ENCODE measurements at places on chromosomes 1 and 21. TPM values are rescaled to one million over a fixed set of nuclear protein-coding genes. Genes with fewer than 3 reads are reported as not detected.

GRCh38 chr1:21707086-21707840 lies 38.1 kb upstream of the RAP1GAP start:
- no peak overlapping the region for H3K4me3 ChIP-seq
- peaks cover 25% of the 10 kb centered on the region for H3K36me3 ChIP-seq
- DNase-seq = no peak
- H3K27ac ChIP-seq = no peak overlapping the region
- no peaks in the 10 kb centered on the region for H3K27me3 ChIP-seq

- DNase-seq = no peak
- no peak overlapping the region for H3K4me3 ChIP-seq
- no peaks in the 10 kb centered on the region for H3K36me3 ChIP-seq
- H3K4me1 ChIP-seq = peaks cover 16% of the 10 kb centered on the region
- H3K27me3 ChIP-seq = no peaks in the 10 kb centered on the region
- H3K27ac ChIP-seq = peak overlapping the region; percentile 46
Measured at GRCh38 chr1:208131621-208132286, 112.4 kb downstream of the PLXNA2 start.

DNA sequence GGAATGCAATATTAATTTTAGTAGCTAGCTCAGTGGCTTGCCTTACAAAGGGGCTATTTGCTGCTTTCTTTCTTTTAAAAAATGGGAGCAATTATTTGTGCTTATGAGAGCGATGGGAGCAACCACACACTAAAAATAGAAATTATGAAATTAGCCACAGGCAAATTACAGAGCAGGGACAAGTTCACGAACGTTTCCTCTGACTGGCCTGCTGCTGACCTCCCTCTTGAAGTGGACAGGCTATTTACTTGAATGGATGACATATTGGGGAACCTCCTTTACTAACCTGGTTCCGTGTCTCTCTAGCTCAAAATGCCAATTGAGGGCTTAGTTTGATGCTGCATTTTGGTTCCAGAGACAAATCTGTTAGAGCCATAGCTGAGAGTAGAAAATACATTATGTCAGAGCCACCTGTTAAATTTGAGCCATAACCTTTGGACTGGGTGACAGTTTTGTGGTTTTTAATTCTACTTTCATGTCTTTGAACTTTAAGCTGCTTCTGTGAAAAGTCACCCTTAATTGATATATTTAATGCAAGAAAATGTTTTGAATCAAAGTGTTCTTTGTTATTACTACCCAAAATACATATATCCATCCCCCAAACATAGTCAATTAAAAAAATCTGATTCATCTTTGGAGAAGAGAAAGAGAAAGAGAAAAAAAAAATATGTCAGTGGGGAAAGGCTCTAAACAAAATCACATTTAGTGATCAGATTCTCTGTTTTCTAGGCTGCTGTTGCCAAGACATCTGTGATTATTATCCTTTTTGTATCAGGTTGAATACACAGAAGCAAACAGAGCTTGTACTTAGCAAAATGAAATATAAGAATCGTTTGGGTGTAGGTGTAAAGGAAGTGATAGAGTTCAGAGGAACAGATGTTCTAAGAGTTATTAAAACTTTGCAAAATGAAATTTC lies 351.9 kb downstream of the ADGRL2 start:
- H3K27me3 ChIP-seq = no peaks in the 10 kb centered on the region
- DNase-seq = no peak
- no peaks in the 10 kb centered on the region for H3K36me3 ChIP-seq
- H3K4me1 ChIP-seq = no peaks in the 10 kb centered on the region
- H3K27ac ChIP-seq = no peak overlapping the region

DNA sequence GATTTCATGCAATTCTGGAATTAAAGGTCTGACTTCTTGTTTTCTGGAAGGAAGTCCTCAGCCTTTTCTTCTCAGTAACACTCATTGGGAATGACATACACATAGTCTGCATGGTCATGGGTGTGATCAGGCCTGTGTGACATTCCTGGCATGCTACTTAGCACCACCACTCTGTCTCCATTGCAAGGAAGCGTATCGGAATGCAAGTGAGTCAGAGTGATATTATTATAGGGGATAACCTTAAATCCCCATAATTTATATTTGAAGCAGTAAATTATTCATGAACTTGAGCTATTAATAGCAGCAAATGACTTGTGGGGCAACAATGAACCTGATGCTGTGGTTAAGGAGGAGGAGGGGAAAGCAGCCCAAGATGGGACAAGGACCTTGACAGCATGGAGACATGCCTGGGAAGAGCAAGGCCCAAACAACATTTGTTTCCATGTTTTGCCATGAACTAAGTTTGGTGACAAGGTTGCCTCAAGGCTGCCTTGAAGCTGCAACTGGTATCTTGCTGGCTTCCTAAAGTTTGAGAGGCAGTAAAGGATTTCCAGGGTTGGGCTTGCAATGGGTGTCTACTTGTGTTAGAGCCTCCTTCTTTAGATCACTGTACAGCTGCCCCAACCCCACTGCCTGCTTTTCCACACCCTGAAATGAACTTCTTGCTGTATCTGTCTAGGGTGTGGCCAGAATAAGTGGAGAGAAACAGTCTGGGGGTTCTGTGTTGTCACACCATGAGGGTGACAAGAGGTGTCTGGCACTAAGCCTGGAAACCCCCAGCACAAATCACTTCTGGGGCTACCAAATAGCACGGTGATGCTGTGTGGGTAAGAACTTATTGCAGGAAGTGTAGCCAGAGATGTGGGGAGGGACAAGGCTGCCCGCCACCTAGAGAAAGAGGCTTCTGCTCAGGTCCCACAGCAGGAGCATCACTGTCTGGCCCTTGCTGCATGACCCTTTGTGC lies 4.6 kb downstream of the MAB21L3 start:
- peak overlapping the region; percentile 62 for H3K27ac ChIP-seq
- peaks cover 50% of the 10 kb centered on the region for H3K4me1 ChIP-seq
- H3K27me3 ChIP-seq = no peaks in the 10 kb centered on the region
- peak; percentile 94 for DNase-seq

DNA sequence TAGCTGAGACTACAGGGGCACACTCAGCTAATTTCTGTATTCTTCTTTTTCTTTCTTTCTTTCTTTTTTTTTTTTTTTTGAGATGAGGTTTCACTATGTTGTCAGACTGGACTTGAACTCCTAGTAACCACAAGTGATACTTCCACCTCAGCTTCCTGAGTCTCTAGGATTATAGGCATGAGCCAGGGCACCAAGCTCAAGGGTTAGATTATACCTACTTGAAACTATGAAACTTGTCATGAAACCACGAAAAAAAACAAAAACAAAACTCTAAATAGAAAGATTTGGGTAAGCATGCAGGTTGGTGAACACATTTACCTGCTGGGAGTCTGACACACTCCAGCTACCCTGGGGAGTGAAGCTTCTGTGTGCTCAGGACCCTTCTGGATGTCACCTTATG lies 2250.4 kb downstream of the MRPL39 start:
- no peak for DNase-seq
- no peak overlapping the region for H3K27ac ChIP-seq
- no peak overlapping the region for H3K4me3 ChIP-seq

GRCh38 chr21:36425286-36425685 lies 40.1 kb downstream of the CHAF1B start:
- no peaks in the 10 kb centered on the region for H3K36me3 ChIP-seq
- H3K4me3 ChIP-seq = no peak overlapping the region
- no peak for DNase-seq
- H3K27ac ChIP-seq = no peak overlapping the region
- peaks cover 12% of the 10 kb centered on the region for H3K4me1 ChIP-seq
- no peaks in the 10 kb centered on the region for H3K27me3 ChIP-seq

DNA sequence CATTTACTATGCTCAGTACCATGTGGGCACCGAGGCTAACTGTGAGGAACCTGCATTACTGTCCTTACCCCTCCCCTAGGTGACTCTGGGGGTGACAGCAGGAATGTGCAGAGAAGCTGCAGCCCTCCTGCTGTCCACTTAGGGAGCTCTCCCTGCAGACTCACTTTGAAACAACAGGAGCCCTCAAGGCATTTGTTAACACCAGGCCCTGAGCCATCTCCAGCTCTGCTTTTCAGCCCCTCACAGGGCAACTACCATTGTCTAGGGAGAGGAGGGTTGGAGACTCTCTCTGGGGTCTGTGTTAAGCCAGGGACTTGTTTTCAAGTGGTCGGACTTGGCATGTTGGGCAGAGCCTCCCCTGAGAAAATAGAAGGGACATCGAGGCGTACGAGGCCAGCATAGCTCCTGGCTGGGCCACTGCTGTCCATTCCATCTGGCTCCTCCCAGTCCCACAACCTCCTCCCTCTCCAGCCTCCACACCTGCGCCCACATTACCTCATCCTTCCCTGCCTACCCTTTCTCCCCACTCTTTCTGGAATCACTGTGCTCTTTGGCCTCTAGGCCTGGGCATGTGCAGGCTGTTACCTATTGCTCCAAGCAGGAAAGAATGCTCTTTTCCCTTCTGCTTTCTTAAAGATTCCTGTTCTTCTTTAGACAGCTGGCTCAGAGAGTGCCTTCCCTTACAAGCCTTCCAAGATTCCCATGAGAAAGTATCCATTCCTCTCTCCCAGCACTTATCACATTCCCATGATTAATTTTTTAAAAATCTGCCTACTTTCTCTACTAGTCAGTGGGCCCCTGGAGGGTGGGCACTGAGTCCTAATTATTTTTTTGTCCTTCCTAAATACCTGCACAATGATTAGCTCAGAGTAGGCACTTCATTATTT lies 102.7 kb upstream of the GCLM start:
- no peaks in the 10 kb centered on the region for H3K36me3 ChIP-seq
- H3K4me1 ChIP-seq = no peaks in the 10 kb centered on the region
- no peaks in the 10 kb centered on the region for H3K27me3 ChIP-seq

DNA sequence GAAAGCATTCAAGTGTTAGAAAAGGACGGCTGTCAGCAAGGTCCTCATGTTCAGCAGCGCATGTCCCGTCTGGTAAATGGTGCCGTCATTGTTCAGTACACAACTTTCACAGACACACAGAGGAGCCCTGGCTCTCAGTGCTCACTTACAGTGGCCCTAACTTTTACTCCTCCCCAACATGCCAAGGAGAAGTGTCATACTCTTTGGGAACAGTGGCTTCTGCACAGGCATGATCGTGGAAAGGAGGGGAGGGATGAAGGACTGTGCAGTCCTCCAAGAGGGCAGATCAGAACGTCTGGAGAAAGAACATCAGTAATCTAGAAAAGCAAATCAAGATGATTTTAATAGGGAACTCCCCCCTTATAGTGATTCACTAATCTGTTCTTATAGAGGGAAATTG lies 3.8 kb upstream of the GRHL3 start:
- DNase-seq = no peak
- H3K4me3 ChIP-seq = no peak overlapping the region
- no peaks in the 10 kb centered on the region for H3K27me3 ChIP-seq
- H3K36me3 ChIP-seq = no peaks in the 10 kb centered on the region
- peaks cover 40% of the 10 kb centered on the region for H3K4me1 ChIP-seq
- H3K27ac ChIP-seq = no peak overlapping the region

GRCh38 chr1:199123615-199124014 lies 484.8 kb downstream of the PTPRC start:
- DNase-seq = peak; percentile 3
- no peaks in the 10 kb centered on the region for H3K27me3 ChIP-seq
- no peaks in the 10 kb centered on the region for H3K36me3 ChIP-seq
- H3K4me3 ChIP-seq = no peak overlapping the region
- H3K4me1 ChIP-seq = peaks cover 27% of the 10 kb centered on the region
- H3K27ac ChIP-seq = peak overlapping the region; percentile 86

GRCh38 chr1:212247179-212247721 lies 38.0 kb upstream of the PPP2R5A start:
- DNase-seq = no peak
- no peak overlapping the region for H3K27ac ChIP-seq
- no peaks in the 10 kb centered on the region for H3K27me3 ChIP-seq
- H3K4me3 ChIP-seq = no peak overlapping the region
- no peaks in the 10 kb centered on the region for H3K36me3 ChIP-seq

DNA sequence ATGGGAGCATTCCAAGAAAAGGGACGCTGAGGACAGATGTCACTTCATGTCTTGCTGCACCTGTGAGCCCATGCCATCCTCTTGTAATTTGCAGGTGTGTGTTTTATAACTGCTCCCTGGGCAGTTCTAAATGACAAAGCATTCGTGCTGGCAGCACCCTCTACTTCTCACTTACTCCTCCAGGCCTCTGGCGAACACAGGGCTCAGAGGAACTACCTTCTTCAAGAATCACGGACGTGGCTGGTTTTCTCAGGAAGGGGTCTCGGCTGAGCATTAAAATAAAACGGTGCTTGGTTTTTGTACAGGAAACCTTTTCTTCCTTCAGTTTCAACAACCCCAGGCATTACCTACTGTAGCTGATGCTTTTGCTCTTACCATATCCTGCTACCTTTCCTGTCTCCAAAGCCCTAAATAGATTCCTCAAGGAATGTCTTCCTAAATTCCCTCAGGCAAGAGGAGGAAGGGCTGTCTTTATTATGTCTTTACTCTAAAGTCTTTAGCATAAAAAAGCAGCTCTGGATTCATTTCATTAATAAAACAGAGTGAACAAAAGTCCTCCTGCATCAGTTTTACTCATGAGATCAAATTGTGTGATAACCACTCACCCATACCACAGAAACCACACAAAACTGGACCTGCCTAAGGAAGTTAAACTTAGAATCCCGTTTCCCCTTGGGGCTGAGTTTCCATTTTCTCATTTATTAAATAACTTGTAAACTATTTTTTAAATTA lies 79.0 kb upstream of the MAP10 start:
- peak; percentile 95 for DNase-seq
- peak overlapping the region; percentile 19 for H3K4me3 ChIP-seq
- H3K27ac ChIP-seq = peak overlapping the region; percentile 79
- H3K4me1 ChIP-seq = peaks cover 25% of the 10 kb centered on the region

DNA sequence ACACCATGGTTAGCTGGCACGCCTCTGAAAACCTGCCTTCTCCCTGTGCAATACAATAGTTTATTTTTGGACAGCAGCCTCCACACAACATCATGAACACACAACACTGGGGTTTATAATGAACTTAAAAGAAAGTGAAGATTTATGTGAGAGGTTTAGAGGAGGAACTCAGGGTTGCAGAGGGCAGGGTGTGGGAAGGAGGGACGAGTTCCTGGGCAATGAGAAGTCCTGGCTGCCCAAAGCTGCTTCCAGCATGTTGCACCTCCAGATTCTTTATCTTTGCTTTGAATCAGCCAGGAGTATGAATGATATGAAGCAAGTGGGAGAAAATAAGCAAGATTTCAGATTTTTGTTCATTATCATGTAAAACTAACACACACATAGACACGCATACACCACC lies 11.3 kb upstream of the LRRC8D start:
- no peak overlapping the region for H3K4me3 ChIP-seq
- peaks cover 22% of the 10 kb centered on the region for H3K4me1 ChIP-seq
- no peak for DNase-seq

GRCh38 chr1:103108376-103109150 lies at the start of gene COL11A1:
Gene COL11A1, minus strand, starts transcription at chr1:103108522. Its CDS starts 344 bp downstream, at chr1:103108178.
- no peak within 1 kb of the TSS for H3K4me3 ChIP-seq
- no peak within 1 kb of the TSS for H3K27ac ChIP-seq
- no peaks in the 10 kb centered on the region for H3K36me3 ChIP-seq

GRCh38 chr1:10663678-10664035 lies 132.8 kb downstream of the CASZ1 start:
- no peaks in the 10 kb centered on the region for H3K4me1 ChIP-seq
- H3K27me3 ChIP-seq = no peaks in the 10 kb centered on the region
- no peaks in the 10 kb centered on the region for H3K36me3 ChIP-seq
- DNase-seq = no peak
- H3K27ac ChIP-seq = no peak overlapping the region

Gene ATAD3C
- 1.4 TPM for total RNA-seq

Gene FAM76A
- total RNA-seq = 9.9 TPM

Gene NUDC
- 198 TPM for total RNA-seq

Gene IL19
- not detected for total RNA-seq

Gene DENND2C
- total RNA-seq = 2.0 TPM

Gene AADACL3
- not detected for total RNA-seq

Data from PC-3 (cell line).